Fibroblast of the aortic adventitia (primary cell): ENCODE measurements at places on chromosomes 1 and 21.

- DNase-seq: peak; percentile 53
Measured at GRCh38 chr1:43274125-43274803, 4.5 kb downstream of the TMEM125 start.

GRCh38 chr1:233815865-233816264 is 88.6 kb upstream of the SLC35F3 start:
- DNase-seq: no peak

GRCh38 chr1:167270349-167271092 is 49.8 kb downstream of the POU2F1 start:
- DNase-seq: no peak

- DNase-seq: peak; percentile 89
Measured at GRCh38 chr1:42420911-42421585, 34.8 kb downstream of the ZMYND12 start.

DNA sequence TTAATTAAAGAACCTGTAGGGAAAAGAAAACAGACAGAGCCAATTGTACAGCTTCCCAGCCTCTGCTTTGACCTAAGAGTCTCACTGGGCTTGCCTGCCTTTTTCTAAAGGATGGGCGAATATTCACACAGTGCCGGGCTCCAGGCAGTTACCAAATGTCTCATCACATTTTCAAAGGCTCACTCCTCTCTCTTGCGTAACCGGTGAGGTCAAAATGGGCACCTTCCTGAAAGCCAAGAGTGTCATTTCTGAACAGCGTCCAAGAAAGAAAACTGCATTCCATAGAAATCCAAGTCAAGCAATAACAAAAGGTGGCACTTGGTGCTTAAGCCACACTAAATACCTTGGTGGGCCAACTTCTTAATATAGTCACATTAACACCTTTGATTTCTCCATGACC is 710 bp upstream of the PALMD start:
- DNase-seq: peak; percentile 59

- no peak for DNase-seq
Measured at GRCh38 chr1:247056071-247056470, 22.5 kb downstream of the ZNF670 start.

GRCh38 chr1:150365941-150366340 is 2.0 kb downstream of the RPRD2 start:
- peak; percentile 16 for DNase-seq

GRCh38 chr1:57553666-57554065 is 129.8 kb upstream of the DAB1 start:
- no peak for DNase-seq

GRCh38 chr1:228039006-228039903 is 32.5 kb downstream of the WNT3A start:
- DNase-seq: no peak

- DNase-seq: no peak
Measured at GRCh38 chr1:98559291-98559690, 102.2 kb upstream of the SNX7 start.

- DNase-seq: no peak
Measured at GRCh38 chr1:112956544-112957132, 642 bp upstream of the SLC16A1 start.

DNA sequence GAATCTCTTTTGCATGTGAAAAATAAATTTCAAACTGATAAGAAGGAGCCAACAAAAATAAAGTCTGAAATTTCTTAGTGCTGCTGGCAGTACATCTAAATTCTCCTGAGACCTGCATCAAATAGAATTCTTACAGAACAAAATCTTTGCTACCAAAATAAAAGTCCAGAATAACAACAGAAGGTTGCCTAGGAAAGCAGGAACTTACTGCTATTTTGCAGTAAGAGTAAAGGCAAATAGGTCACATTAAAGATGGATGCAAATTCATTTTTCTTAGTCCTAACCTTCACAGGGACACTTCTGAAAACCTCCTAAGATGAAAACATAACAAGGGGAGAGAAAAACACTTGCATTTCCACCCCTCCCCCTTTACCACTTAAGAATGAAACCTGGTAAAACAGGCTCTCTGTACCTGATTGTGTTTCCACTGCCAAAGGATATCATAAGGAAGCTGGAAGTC is 59.0 kb downstream of the RUSC1 start:
- peak; percentile 97 for DNase-seq

DNA sequence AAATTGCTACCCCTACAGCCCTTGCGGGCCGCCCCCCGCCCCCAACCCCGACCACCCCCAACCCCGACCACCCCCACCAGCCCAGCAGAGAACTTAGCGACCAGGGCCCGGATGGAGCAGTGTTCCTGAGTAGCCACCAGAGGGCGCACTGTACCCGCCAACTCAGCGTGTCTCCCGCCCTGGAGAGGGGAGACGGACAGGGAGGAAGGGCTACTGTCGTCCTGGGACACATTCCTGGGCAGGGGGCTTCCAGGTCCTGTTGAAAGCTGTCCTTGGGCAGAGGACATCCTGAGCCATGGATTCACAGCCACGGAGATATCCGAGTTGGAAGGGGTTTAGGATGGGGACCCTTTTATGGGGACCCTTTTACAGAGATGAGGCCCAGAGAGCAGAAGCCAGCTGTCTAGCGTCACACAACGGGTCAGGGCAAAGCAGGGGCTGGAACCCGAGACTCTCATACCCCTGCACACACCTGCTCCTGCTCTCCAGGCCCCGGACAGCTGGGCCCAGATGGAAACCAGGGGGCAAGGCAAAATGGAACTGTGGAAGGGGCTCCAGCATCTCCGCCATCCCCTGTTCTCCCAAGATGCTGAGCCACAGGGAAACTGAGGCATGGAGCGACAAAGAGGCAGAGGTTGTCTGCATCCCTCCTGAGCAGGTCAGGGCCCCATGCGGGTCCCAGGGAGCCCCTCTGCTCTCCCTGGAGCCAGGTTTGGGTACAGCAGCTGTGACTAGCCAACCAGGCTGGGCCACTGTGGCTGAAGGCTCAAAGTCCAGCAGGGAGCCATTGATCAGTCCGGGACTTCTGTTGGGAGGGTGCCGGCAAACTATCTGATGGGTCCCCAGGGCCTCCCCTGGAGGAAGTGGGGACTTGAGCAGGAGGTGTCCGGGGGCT is 25.0 kb upstream of the LAPTM5 start:
- DNase-seq: peak; percentile 56

GRCh38 chr1:214708321-214708955 is 105.4 kb downstream of the CENPF start:
- no peak for DNase-seq

- no peak for DNase-seq
Measured at GRCh38 chr1:148362626-148363438, 120.3 kb downstream of the PPIAL4G start.

DNA sequence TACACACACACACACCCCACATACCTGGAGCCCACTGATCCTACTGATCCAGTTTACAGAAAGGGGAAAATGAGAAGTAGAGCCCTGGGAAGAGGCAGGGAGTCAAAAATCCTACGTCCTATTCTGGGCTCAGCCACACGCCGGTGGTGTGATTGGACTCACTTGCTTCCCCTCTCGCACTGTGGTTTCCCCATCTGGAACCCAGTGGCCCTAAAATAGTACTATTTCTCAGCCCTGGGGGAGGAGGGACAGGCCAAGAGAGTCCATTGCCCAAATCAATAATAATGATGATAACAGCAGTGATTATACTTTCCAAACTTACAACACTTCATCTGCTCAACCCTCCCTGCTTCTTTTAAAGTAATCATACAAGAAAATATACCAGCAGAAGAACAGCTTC is 2.9 kb upstream of the PIGR start:
- DNase-seq: no peak

GRCh38 chr1:220894025-220894923 is 15.0 kb downstream of the HLX start:
- DNase-seq: no peak

DNA sequence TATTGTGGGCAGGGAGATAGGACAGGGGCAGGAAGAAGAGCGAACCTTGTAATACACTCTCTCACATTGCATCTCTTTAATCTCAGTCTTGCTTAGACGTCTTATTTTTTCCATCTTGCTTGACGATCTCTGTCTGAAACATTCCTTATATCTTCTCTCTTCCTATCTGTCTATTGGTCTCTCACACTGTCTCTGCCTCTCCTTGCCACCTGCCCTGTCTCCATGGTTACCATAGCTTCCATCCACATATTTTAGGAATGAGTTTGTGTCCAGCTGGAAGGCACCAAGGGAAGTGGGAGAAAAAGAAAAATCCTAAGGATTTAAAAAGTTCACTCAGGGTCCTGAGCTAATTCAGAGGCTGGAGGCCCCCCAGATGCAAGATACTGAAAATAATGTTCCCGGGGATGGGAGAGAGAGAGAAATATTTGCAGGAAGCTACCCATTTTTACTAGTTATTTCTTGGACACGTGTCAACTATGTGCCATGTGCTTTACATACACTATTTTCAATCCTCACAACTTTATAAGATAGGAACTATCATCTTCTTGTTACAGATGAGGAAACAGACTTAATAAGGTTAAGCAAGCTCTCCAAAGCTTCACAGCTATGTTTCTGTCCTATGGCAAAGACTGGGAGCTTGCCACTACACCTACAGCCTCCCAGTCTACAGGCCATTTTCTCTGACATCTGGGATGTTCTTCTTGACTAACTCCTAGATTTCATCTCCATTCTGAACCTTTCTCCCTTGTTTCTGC is 933 bp downstream of the ANKRD34A start:
- peak; percentile 55 for DNase-seq

DNA sequence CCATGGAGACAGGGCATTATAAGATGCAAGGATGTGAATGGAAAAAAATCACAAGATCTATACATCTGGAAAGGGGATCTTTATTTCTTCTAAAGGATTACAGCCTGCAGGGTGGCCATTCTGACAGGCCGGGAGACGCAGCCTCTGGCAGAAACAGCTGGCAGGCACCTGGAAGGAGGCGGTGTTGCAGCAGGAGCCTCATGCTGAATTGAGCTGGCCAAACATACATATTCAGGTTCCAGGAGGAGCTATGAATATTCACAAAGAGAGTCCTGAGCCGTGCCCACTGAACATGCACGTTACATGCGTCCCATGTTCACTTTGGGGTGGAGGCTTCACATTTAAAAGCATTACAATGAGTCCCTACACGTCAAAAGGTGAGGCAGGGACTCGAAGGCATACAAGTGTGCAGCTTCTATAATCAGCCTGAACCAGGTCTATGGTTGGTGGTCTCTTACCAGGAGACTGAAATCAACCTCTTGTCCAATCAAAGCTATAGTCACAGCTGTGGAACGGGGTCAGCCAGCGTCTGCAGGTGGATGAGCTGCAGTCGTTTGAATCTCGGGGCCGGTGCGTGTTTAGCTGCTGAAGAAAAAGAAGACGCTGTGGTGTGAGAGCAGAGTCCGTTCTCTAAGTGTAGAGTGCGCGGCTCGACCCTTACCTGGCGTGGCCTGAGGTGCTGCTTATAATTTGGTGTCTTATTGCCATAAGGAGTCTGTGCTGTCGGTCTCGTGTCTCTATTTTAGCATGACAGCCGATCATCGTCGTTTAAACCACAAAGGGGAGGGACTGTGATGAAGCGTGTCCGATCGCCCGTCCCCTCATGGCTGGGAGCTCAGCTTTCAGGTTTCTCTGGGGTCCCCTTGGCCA is 183.0 kb downstream of the ETS2 start:
- no peak for DNase-seq

DNA sequence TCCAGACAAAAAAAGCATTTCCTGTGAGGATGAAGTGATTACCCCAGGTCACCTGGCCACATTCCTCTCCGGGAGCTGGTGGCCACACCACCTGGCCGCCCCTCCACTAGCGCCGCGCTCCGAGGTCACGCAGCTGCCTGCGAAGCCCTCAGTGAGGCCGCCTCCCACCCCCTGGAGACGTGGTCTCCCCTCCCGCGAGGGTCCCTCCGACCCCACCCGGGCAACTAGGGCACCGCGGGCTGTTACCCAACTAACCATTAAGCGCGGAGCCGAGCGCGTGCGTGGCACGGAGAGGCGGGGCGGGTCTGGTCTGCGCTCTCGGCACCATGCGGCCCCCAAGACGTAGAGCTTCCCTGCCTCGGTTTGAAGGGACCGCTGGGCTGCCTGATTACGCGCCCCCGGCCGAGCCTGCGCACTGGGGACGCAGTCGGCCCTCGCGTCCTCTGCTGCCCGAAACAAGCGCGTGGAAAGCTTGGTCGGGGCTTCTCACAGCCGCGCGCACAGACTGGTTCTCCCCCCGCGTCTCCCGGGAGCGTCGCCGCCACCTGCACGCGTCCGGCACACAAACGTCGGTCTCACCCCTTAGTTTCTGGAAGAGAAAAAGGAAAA is 106.5 kb downstream of the SLC16A1 start:
- DNase-seq: no peak

DNA sequence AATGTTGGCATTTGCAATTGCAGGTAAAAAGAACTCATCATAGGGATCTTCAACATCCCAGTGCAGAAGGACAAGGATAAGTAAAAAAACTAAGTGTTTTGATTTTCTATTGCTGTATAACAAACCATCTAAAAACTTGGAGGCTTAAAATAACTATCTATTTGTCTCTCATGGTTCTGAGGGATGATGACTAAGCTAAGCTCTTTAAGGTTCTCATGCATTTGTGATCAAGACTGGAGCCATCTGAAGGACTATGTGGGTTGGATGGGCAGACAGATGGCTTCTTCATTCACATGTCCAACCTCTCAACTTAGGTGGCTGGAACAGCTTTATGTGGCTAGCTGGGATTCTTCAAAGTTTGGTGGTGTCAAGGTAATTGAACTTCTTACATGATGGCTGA is 51.5 kb downstream of the RPL5 start:
- no peak for DNase-seq

DNA sequence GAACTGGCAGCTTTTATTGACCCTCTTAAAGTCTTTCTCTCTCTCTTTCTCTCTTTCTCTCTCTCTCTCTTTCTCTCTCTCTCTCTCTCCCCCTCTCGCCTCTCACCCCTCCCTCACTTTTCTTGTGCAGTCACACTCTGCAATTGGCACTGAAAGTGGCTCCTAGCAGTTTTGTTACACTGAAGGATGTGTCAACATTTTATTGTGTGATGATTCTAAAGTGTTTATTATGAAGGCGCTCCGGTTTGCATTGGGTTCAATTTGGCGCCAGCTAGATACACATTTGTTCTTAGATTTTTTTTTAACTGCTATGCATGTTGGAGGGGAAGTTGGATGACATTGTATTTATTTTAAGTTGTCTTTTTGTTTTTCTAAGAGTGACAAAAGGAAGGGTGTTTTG is 64.0 kb upstream of the CHRM3 start:
- DNase-seq: no peak
